ENCODE measurements at places on chromosomes 1 and 21. TPM values are rescaled to one million over a fixed set of nuclear protein-coding genes. Genes with fewer than 3 reads are reported as not detected.

- no peak for DNase-seq
Observed at GRCh38 chr1:10536133-10536770, 61.5 kb downstream of the PEX14 start.

DNA sequence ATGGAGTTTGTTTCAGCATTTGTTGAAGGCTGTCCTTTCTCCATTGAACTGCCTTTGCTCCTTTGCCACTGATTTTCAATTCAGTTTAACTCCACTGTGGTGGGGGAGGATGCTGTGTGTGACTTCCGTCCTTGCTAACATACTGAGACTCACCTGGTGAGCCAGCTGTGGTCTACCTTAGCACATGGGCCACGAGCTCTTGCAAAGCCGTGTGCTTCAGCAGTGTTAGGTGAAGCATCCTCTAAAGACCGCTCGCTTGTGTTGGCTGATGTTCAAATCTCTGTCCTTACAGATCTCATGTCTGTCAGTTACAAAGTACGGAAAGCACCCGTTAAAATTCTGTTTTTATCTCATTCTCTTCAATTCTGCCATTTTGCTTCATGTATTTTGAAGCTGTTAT lies 3.6 kb upstream of the SPATC1L start:
- no peak for DNase-seq

GRCh38 chr1:151259351-151259750 lies 4.8 kb downstream of the PSMD4 start:
- DNase-seq, result no peak

DNA sequence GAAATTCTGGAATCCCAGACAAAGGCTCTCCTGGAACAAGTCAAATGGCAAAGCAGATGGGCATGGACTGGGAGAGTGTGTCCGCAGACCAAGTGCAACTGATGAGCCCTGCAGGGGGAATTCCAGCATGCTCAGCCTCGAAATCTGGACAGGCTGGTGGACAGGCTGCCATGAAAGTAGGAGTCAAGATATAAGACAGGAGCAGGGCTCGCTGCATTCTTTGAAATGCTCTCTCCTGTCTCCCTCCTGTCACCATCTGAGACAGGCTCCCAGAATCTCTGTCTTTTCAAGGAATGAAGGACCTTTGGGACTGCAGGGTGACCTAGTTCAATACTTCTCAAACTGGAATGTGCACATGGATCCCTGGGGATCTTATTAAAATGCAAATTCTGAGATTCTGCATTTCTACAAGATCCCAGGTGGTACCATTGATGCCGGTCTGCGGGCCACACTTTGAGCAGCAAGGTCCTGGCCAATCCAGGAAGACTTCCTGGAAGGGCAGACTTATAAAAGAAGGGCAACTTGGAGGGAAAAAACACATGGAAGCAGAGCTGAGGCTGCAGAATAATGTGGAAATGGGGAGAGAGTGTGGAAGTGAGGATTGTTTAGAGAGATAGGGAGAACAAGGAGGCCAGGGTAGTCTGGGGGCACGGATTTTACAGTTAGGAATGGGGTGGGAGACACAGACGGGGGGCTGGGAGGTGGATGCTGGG lies 29.8 kb downstream of the TNNT2 start:
- DNase-seq, result no peak

DNA sequence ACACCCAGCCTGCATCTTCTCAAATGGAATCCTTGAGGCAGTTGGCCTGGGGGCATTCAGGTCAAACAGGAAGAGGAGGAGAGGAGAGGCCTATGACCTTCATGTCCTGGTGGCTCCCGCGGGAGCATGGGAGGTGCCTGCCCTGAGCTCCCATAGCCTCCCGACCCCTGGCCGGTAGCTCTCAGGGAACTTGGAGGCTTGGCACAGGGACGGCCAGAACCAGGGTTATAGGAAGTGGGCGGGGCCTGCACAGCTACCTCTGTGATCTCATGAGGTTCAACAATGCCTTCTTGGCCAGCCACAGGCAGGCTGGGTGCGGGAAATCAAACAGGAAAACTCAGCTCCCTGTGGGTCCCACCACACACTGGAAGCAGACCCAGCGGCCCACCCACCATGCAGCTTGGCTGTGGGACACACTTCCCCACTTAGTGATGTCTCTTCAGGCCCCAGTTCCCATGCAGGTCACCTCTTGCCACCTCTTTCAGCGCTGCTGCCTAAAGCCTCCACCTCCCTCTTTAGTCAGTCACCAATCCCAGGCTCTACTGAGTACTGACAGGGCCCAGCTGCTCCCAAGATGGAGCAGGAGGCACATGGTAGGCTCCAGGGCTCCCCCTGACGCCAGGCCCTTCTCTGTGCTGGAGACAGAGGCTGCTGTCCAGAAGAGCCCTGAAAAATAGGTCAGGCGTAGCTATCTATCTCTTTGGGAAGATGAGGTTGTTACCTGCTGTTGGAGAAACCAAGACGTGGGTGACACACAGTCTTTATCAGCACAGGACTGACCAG lies at the start of gene SLFNL1:
SLFNL1 (minus strand) TSS at position 200 of the 783 bp plus-strand sequence. CDS start 1,065 bp downstream, outside the sequence.
- DNase-seq, result peak; percentile 45

DNA sequence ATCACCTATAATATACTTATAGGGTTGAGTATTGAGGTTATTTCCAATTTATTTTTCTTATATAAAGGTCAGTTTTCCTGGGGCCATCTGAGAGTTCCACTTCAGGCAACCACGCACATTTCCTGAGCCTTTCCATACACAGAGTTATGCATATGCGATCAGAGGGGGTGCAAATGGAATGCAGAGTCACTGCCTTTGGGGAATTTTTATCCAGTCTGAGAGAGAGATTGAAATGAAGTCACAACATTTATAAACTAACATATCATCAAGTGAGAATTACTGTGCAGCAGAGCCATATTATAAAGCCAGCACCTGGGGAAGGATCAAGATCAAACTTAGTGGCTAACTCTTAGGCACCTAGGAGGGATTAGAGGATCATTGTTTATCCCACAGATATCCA lies 299.9 kb upstream of the PLXNA2 start:
- DNase-seq, result no peak

GRCh38 chr1:239587066-239587465 lies 200.7 kb downstream of the CHRM3 start:
- no peak for DNase-seq

DNA sequence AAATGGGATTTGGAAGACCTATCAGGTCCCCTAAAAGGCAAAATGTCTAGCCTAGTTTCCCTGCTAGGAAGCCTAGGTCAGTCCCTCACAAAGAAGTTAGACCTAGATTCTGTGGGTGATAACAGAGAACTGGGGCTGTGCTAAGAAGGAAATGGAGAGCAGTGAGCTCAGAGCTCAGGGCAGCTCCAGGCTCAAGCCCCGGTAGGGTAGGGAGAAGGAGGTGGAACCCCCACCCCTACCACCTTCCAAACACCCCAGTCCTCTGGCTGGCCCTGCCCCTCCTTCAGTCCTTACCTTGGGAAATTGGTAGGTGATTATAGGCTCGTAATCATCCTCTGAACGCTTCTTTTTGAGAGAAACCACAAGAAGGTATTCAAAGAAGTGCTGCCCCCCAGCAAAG lies 1.1 kb downstream of the DENND2D start:
- no peak for DNase-seq

- no peak for DNase-seq
Observed at GRCh38 chr1:151981178-151981525, 12.5 kb downstream of the S100A10 start.

DNA sequence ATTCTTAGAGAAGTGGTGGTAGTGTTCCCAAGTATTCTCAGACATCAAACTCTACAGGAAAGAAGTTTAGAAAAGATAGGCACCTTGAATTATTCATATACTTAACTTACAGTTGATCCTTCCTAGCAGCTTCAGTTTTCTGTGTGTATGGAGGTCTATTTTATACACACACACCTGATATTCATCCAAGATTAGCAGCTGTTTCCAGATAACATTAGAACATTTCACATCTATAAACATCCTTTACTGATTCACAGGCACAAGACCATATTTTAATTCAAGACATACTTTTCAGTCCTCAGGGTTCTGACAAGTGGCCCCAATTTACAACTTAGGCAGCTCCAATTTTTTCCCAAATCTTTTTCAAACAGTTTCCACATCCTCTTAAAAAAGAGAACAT lies 287.8 kb upstream of the USP25 start:
- no peak for DNase-seq

- DNase-seq, result no peak
Observed at GRCh38 chr1:162185314-162186025, 116.0 kb downstream of the NOS1AP start.

DNA sequence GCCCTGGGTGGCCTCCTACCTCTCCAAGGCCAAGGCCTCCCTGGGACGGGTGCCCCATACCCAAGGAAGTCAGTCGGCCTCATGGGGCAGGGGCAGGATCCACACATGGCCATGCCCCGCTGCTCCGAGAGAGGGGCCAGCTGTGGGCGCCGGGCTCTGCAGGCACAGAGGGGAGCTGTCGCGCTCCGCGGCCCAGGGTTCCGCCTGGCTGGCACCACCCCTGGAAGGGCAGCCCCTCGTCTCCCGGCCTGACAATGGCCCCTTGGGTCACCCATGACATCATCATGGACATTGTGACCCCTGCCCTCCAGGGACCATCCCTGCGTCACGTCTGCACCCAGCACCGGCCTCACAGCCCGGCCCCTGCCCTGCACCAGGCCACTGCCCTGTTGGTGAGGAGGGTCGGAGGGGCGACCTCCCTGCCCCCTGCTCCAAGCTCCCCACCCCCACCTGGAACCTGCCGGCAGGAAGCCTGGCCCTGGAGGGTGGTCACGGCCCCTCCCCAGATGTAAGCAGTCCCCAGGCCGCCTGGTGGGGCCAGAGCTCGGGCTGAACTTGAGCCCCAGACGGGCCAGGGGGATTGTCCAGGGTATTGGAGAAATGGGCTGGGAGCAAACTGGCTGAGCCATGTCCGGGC lies 5.8 kb downstream of the TTLL10 start:
- no peak for DNase-seq

DNA sequence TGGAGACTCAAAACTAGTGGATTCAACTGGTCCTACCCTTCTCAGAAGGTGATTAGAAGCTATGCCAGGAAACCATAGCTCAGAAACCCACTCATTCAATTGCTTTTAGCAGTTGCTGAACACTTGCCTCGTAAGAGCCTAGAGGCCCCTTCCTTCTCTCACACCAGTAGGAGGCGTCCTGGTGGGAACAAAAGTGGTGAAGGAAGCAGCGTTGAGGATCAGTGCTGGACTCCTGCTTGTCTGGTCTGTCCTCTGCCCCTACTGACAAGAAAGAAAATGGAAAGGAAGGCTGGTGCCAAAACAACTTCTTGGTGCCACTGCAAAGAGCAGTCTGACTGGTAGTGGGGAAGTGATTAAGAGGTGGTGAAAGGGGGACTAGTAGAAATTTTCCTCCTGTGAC lies 269.7 kb downstream of the LMO4 start:
- DNase-seq, result no peak

DNA sequence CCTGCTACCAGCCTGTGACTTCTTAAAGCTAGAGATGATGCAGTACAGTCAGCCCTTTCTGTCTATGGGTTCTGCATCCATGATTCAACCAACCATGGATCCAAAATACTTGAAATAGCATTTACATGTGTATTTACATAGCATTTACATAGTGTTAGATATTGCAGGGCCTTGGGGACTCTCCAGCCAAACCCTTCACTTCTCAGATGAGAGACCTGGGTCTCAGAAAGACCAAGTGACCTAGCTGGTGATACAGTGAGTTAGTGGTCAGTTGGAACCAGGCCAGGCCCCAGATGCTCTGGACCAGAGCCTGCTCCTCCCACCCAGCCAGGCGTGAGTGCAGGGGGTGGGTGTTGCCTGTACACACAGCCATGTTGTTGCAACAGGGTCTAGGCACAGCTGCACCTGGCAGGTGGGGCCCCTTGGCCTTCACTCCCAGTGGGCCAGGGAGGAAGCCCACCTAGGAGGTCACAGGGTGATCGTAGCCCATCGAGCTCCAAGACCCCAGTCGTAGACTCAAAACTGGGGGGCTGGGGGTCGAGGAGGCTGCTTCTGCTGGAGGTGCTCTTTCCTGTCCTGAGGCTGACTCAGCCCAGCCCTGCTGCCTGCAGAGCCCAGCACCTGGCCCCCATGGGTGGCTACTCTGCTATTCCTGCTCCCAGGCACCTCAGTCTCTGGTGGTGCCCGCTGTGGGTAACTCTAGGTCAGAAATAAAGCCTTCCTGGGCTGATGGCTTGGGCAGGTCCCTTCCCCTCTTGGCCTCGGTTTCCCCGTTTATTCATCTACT lies 7.7 kb downstream of the TMEM61 start:
- no peak for DNase-seq

DNA sequence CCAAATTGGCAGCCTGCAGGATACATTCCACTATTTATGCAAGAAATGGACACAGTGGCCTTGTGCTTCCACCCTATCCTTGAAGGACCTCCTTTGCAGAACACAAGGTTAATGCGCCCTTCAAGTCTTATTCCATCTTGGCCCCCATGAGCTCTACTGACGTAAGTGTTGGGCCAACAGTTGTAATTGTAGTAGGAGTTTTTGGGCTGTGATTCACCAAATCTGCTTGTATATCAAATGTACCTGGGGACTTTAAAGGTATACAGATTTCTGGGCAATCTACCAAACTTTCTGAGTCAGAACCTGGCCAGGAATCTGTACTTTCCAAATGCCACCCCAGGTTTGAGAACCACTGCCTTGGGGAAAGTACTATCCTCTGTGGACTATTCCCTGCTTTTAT lies 100.9 kb upstream of the MARK1 start:
- no peak for DNase-seq

DNA sequence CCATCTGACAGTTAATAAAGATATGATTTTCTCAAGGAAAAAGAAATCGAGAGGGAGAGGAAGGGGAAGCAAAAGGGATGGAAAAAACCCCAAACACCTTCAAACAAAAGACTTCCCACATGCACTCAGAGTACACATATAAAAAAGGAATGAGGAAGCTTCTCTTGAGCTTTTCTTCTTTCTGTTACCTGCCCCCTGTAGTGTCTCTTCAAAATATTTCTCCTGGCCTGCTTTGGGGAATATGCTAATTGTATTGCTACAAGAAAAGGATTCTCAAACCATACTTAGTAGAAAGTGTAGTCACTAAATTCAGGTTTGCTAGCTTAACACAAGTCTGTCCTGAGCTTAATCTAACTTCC lies 58.7 kb downstream of the KIF14 start:
- DNase-seq, result no peak

- DNase-seq, result peak; percentile 5
Observed at GRCh38 chr1:164320790-164321731, 237.9 kb upstream of the PBX1 start.

DNA sequence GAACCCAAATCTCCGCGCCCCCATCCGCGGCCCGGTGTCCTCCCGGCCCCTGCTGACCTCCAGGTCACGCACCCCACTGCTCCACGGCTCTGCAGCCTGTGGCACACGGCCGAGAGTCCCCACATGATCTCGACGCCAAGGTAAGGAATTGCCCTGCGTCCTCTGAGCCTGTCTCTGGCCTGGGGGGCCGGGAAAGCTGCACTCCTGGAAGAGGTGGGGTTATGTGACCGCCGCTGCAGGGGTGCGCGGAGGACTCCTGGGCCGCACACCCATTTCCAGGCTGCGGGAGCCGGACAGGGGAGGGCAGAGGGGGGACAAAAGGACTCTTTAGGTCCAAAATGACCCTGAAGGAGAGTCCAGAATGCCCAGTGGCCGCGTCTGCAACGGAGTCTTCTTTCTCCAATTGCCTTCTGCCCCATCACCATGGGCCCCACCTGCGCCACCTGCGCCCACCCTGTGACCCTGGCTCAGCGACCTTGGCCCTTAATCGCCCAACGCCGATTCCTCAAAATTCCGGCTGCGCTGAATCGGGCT lies 997 bp upstream of the SIM2 start:
- DNase-seq, result no peak

CMPK1 gene
- 41.4 TPM for polyA plus RNA-seq

EFNA1 gene
- polyA plus RNA-seq, result 104 TPM

GBP4 gene
- 16.0 TPM for polyA plus RNA-seq

IGSF21 gene
- polyA plus RNA-seq, result 1.6 TPM

RUSC1 gene
- 26.4 TPM for polyA plus RNA-seq

TNFRSF8 gene
- polyA plus RNA-seq, result 2.4 TPM

FCGR1A gene
- polyA plus RNA-seq, result 5.5 TPM

APOBEC4 gene
- not detected for polyA plus RNA-seq

IPO9 gene
- 12.9 TPM for polyA plus RNA-seq

RAB25 gene
- polyA plus RNA-seq, result 0.17 TPM

S100A3 gene
- 2.4 TPM for polyA plus RNA-seq

All from heart right ventricle (tissue), 16 donors.